Activated CD4-positive, alpha-beta T cell treated with anti-CD3 and anti-CD28 coated beads, Interleukin-2, amount 50 U/mL, for 48 hours (primary cell): ENCODE measurements at places on chromosomes 16 and 17.

DNA sequence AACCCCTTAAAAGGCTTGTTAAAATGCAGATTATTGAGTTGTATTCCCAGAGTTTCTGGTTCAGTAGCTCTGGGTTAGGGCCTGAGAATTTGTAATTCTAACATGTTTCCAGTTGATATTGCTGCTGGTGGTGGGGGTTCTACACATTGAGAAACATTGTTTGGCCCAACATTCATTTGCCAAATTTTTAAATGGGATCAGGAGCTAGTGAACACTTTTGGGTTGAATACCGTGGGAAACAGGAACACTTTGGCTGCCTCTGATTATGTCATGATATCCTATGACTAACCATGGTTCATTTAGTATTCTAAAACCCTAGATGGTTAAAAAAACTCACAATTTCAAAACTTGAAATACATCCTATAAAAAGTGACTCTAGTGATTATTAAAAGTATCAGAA lies 89.3 kb downstream of the RPGRIP1L start:
- no peak for DNase-seq

DNA sequence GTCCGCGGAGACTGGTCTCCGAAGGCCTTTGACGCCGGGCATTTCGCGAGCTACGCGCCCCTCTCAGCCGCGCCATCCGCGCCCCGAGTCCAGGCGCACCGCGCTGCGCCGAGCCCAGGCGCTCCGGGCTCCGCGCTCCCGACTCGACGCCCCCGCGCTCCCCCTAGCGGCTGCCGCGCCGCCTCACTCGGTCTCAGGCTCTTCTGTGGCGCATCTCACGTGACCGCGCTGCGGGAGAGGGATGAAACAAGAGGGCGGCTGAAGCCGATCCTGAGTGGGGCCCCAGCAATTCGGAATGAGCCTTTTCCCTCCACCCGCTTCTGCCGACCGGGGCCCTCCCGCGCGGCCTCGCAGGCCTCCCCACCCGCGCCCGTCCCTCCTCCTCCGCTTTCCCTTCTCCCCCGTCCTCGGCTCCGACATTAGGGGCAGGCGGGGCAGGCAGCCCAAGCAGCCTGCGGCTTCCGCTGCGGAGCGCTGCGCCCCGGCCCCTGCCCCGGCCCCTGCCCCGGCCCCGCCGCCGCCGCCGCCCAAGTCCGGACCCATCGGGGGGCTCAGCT lies 42.5 kb upstream of the AMZ2 start:
- DNase-seq = peak; percentile 94

DNA sequence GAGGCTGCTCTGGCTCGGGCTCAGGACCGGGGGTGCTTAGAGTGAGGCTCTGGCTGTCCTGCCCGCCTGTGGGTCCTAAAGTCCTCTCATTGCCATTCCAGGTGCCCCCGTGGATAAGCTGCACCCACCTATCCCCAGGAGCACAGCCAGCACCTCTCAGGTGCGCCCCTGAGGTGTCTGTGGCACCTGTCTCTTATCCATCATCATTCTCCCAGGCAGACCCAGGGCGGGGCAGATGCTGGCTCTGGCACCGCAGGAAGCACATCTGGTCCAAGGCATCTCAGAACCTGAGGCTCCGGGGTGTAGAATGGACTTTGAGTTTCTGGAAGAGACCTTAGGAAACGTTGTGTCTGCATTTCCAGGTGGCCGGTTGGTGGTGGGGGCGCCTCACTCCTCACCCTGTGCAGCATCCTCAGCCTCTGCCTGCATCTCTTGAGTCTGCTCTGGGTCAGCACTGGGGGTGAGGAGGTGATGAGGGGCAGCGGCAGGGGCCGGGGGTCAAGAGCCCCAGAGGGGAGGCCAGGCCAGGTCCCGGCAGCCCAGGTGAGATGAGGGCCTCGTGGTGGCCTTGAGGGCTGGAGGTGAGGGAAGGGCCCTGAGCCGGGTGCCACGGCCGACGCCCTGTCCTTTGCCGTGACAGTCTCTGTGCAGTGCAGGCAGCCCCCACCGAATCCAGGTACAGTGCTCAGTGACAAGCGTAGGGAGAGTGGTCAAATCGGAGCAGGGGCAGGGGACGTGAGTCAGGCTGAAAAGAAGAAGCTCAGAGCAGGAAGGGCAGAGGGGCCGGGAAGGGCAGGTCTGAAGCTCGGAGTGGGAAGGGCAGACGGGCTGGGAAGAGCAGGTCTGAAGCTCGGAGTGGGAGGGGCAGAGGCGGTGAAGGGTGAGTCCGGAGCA lies 173.5 kb downstream of the NPIPB11 start:
- no peak for DNase-seq

DNA sequence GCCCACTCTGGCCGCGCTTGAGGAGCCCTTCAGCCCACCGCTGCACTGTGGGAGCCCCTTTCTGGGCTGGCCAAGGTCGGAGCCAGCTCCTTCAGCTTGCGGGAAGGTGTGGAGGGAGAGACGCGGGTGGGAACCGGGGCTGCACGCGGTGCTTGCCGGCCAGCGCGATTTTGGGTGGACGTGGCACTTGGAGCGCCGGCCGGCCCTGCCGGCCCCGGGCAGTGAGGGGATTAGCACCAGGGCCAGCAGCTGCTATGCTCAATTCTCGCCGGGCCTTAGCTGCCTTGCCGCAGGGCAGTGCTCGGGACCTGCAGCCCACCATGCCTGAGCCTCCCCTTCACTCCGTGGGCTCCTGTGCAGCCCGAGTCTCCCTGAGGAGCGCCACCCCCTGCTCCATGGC lies 9.9 kb upstream of the ATP1B2 start:
- no peak for DNase-seq

DNA sequence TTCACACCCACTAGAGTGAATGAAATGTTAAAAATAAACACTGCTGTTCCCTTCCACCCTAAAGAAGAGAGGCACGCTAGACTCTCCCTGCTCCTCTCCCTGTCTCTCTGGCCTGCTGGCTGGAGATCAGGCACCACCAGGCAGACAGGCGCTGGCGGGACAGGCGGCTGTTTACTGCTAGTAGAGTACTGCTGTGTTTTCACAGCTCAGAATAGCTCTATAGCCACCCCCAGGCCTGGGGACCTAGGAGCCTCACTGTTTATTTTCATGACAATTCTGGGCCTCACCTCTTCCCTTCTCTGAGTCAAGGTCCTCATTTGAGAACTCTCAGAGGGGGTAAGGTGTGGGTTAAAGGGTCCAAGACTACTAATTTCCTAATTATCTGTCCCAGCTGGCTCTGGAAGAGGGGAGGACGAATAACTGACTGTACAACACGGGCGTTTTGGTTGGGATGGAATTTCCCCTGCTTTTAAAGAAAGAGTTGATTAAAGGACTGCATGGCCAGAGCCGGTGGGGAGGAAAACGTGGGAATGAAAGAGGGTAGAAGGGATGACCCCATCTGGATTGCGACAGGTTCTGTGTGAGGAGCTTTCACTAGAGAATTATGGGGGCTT lies 9.0 kb upstream of the G6PC1 start:
- no peak for DNase-seq

DNA sequence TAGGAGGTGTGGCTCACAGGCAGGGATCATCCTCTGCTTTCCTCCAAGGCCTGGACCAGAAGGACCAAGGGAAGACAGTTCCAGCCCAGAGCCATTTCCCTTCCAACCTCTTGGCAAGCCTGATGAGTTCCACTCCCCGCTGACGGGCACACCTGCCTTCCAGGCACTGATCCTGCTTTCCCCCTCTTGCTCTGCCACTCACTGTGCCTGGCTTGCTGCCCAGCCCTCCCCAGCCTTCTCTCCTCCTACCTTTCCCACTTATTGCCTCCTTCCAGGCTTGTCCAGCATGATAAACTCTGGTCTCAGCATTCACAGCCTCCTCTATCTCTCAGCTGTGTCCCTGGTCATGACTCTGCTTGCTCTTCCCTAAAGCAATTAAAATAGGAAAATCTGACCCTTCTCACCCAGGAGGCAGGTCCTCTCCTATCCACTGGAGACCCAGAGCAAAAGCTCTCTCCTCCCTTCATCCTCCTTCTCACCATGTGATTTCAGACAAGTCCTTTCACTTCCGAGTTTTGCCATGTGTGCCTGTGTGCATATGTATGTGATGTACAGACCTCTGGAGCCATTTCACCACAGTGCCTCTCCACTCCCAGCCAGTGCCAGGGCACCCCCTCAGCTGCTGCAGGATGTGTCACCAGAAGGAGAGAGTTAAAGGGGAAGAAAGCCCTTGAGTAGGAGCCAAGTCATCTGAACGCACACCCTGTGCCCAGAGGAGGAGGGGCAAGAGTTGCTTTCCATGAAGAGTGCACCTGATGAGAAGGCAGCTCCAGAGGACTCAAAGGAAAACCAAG lies 13.4 kb upstream of the TMEM170A start:
- no peak for DNase-seq

DNA sequence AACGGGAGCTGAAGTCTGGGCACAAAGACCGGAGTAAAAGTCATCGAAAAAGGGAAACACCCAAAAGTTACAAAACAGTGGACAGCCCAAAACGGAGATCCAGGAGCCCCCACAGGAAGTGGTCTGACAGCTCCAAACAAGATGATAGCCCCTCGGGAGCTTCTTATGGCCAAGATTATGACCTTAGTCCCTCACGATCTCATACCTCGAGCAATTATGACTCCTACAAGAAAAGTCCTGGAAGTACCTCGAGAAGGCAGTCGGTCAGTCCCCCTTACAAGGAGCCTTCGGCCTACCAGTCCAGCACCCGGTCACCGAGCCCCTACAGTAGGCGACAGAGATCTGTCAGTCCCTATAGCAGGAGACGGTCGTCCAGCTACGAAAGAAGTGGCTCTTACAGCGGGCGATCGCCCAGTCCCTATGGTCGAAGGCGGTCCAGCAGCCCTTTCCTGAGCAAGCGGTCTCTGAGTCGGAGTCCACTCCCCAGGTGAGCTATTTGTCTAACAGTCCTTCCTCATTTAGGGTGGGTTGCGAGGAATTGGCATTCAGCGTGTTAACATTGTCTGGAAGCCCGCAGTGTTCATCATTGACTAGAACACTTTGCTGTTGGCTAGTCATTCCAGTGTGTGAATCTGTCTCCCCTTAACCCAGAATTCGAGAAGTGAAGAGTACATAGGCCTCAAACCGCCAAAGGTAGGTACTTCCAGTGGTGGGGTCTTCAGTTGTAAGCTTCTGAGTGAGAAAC lies 1.5 kb downstream of the CDK12 start:
- no peak for DNase-seq

DNA sequence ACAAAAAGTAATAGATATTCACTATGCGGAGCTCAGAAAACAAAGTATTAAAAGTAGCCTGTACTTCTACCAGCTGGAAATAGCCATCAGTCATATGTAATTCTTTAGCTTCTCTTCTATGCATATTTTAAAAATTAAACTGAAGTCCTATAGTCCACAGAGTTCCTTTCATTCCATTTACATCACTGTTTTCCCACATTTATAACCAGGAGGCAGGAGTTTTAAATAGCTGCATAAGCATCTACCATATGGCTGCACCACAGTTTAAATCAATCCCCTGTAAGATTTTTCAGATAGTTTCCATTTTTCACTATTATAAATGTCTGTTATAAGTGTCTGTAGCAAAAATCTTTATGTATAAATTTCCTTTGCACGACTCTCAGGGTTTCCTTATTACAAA lies 45.1 kb downstream of the ZFHX3 start:
- DNase-seq = no peak

DNA sequence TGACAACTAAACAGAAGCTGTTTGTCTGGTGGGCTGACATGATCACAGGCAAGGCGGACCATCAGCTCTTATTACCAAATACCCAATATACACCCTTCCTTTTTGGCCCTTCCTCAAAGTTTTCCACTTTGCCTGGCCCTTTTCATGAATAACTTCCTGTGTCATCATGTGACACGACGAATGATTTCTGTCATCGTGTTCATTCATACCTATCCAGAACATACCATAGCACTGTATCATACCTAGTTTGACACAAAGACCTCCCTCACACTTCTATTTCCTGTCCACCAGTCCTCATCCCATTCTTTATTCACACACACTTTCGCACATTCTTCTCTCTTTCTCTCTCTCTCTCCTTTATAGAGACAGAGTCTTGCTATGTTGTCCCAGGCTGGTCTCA lies 131.8 kb downstream of the STX8 start:
- no peak for DNase-seq

DNA sequence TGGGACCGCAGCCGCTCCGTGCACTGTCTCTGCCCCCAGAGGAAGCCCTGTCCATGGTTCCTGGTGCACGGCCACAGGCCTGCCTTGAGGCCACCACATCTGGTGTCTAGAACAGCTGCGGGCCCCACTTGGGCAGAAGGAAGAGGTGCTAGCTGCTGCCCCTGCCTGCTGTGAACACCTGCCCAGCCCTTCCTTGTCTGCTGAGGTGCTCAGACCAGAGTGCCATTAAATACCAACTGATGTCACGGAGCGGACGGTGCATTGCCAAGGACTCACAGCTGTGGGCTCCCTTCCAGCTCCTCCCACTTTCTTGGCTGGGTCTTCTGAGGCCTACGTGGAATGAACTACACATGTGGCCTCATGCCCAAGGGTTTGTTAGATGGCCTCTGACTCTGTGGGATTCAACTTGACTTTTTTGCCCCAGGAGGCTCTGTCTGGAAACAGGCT lies 146.1 kb downstream of the RAB11FIP4 start:
- no peak for DNase-seq

- no peak for DNase-seq
These were observed 42.1 kb downstream of the MAP1LC3B start for GRCh38 chr16:87434146-87434667.

DNA sequence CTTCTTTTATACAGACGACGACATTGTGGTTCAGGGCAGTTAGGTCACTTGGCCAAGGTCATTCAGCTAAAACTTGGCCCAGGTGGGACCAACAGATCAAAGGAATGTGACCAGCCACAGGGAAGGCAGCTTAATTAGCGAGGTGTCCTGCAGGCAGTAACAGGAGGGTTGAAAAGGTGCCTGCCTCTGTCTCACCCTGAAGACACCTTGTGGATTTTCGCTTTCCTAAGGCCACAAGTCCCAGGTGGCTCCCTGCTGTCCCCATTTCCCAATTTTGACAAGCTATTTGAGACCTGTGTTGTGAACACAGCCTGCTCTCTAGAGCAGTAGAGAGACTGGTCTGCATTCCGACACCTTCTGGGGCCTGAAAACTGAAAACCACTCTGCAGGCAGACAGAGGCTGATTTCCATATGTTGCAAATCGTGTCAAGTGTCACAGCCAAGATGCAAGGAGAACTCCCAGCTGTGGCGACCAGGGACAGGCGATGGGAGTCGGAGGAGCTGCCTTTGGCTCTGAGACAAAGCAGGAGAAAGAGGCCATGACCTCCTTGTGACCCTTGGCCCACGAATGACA lies 593.1 kb upstream of the CDH5 start:
- no peak for DNase-seq

DNA sequence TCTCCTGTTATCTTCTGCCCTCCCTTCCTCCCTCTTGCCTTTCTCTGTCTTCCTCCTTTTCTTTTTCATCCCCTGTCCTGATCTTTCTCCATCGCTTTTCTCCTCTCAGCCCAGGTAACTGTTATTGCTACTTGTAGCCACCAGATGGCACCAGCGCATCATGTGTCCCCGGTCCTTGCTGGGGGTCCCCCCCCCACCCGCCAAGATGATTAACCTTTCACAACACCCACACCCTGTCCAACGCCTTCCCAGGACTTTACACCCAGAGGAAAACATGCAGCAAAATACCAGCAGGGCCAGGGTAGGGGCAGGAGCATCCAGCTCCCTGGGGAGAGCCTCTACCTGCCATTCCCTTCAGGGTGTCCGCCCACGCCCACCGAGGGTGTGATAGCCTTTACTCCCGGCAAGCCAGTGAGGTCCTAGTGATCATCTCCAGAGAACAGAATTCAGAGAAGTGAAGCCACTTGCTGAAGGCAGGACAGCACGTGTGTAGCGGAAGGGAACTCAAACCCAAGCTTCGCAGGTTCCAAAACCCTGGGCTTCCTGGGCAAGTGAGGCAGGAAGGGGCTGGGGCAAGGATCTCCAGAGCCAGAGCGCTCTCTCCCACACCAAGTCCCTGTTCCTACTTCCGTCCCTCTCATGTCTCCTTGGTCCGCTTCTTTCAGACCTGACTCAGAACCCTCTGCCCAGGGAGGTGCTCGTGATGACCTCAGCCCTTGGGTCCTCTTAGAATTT lies 13.4 kb upstream of the TAC4 start:
- DNase-seq = peak; percentile 60
